ENCODE measurements at places on chromosomes 6 and 20. TPM values are rescaled to one million over a fixed set of nuclear protein-coding genes. Genes with fewer than 3 reads are reported as not detected.

Gene ARFGEF2
- 33.7 TPM for total RNA-seq

Gene BPI
- 0.27 TPM for total RNA-seq

Gene AIF1
- 1.5 TPM for total RNA-seq

Gene RREB1
- total RNA-seq = 27.5 TPM

Gene OR5V1
- total RNA-seq = not detected

Gene EGFL8
- total RNA-seq = 9.2 TPM

- no peaks in the 10 kb centered on the region for H3K27me3 ChIP-seq
- H3K4me3 ChIP-seq = no peak overlapping the region
- H3K27ac ChIP-seq = no peak overlapping the region
- H3K36me3 ChIP-seq = no peaks in the 10 kb centered on the region
Observed at GRCh38 chr20:36214684-36215256, 21.5 kb upstream of the AAR2 start.

- no peak overlapping the region for H3K27ac ChIP-seq
- H3K4me1 ChIP-seq = no peaks in the 10 kb centered on the region
- H3K36me3 ChIP-seq = no peaks in the 10 kb centered on the region
- no peak overlapping the region for H3K4me3 ChIP-seq
- no peak for DNase-seq
Observed at GRCh38 chr20:12936020-12936419, 72.8 kb upstream of the SPTLC3 start.

- H3K27ac ChIP-seq = no peak overlapping the region
- H3K4me1 ChIP-seq = no peaks in the 10 kb centered on the region
- no peak overlapping the region for H3K4me3 ChIP-seq
- no peaks in the 10 kb centered on the region for H3K27me3 ChIP-seq
- DNase-seq = no peak
Observed at GRCh38 chr6:9233226-9233625, 797.9 kb upstream of the SLC35B3 start.

DNA sequence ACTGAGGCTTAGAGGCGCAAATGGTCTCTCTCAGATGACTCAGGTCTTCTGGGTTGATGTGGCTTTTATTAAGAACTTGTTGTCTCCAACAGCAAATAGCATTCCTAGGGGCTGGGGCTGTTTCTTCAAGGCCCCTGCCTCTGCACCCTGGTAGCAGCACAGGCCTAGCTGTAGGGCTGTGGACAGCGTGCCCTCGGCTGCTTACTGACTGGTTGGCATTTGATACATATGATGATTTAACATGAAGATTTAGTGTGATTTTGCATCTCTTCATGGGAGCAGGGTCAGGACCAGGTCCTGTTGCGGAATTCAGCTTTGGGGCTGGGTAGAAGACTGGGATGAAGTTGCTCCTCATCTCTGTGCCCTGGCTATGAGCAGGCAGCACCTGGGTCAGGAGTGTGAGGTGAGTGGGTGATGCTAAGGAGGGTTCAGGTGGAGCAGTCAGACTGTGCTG lies 24.3 kb upstream of the IER3 start:
- no peak overlapping the region for H3K4me3 ChIP-seq
- peaks cover 3% of the 10 kb centered on the region for H3K4me1 ChIP-seq
- H3K27ac ChIP-seq = peak overlapping the region; percentile 89

DNA sequence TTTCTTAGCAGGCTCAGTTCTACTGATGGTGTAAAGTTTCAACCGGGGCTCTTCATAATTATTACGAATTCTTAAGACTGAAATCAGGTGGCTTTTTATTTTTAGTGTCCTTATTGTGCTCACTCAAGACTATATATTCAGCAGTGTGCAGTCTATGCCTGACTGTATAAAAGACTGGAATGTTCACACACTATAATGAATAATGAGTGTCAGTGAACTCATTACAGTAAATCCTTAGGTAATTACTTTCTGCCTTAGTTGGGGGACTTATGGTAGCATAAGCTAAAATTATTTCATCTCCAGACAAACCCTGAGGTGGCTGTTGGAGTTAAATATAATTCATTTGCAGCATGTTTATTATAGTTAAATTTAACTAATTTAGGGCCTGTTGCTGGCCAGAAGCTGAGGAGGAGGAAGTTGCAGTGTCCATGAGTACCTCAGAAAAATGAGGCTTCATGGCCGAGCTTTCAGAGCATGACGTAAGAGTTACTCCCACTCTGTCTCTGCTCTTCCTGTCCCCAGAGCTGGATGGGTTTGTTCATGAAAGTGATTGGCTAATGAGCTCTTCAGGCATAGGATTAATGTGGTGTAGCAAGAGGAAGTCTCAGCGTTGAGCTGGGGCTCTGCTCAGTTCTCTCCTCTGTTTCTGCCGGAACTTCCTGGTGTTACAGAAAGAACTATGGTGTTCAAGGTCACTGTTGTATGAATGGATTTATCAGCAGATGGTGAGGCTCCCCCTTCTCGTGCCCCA lies 335.7 kb downstream of the NRN1 start:
- peak; percentile 31 for DNase-seq
- peak overlapping the region; percentile 70 for H3K27ac ChIP-seq
- H3K36me3 ChIP-seq = no peaks in the 10 kb centered on the region
- no peaks in the 10 kb centered on the region for H3K27me3 ChIP-seq

DNA sequence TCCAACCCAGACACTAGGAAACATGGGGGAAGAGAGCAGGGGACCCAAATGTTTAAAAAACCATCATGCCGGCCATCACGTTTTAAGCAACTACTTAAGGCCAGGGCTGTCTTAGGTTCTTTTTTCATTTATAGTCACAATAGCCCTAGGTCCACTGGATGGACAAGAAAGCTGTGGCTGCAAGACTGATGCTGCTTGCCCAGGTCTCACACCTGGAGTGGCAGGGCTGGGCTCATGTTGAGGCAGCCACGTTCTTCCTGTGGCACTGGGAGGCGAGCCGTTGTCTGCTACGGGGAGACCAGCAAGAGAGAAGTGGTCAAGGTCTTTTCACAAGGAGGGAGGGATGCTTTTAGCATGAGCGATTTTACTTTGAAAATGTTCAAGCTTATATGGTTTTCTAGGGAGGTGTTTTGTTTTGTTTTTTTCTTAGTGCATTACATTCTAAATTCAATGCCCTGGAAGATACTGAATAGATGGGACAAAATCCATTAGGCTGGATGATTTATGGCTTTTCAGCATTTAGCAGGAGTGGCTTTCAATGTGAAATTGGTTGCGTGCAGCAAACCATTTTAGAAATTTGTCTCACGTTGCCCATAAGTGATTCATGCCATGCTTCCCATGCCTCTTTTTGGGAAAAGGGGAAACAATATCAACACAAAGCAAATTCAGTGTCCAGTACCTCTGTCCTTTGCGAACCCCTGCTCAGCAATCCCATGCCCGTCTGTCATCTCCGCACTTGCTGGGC lies 106.6 kb upstream of the SNX9 start:
- no peak overlapping the region for H3K4me3 ChIP-seq
- no peaks in the 10 kb centered on the region for H3K27me3 ChIP-seq

- no peak for DNase-seq
- H3K36me3 ChIP-seq = no peaks in the 10 kb centered on the region
- no peaks in the 10 kb centered on the region for H3K4me1 ChIP-seq
- H3K27me3 ChIP-seq = no peaks in the 10 kb centered on the region
Observed at GRCh38 chr20:34155836-34156235, 43.8 kb upstream of the EIF2S2 start.

GRCh38 chr20:10537850-10538480 lies 102.9 kb downstream of the SLX4IP start:
- no peak overlapping the region for H3K4me3 ChIP-seq
- H3K27ac ChIP-seq = no peak overlapping the region
- no peaks in the 10 kb centered on the region for H3K4me1 ChIP-seq
- H3K27me3 ChIP-seq = no peaks in the 10 kb centered on the region
- DNase-seq = no peak

DNA sequence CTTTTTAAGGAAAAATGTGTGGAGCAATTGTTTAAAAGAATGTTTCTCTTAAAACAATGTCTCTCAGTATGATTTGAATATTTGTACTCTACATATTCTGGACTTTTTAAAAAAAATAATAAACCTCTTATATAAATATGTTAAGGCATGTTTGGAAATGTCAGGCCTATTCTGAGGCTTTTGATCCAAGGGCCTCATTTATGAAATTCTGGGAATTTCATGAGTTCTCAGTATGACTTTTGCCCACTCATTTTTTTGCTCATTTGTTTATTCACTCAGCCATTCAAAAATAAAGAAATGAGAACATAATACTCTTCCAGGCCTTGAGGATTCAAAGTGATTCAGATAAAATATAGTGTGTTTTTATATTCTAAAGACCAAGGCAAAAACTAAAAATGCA lies 60.4 kb downstream of the DOK5 start:
- H3K4me1 ChIP-seq = no peaks in the 10 kb centered on the region
- H3K27ac ChIP-seq = no peak overlapping the region
- no peak for DNase-seq

- H3K27ac ChIP-seq = no peak overlapping the region
- no peaks in the 10 kb centered on the region for H3K27me3 ChIP-seq
- no peak overlapping the region for H3K4me3 ChIP-seq
- DNase-seq = no peak
- no peaks in the 10 kb centered on the region for H3K4me1 ChIP-seq
Observed at GRCh38 chr6:160247457-160247883, 11.2 kb downstream of the SLC22A2 start.

DNA sequence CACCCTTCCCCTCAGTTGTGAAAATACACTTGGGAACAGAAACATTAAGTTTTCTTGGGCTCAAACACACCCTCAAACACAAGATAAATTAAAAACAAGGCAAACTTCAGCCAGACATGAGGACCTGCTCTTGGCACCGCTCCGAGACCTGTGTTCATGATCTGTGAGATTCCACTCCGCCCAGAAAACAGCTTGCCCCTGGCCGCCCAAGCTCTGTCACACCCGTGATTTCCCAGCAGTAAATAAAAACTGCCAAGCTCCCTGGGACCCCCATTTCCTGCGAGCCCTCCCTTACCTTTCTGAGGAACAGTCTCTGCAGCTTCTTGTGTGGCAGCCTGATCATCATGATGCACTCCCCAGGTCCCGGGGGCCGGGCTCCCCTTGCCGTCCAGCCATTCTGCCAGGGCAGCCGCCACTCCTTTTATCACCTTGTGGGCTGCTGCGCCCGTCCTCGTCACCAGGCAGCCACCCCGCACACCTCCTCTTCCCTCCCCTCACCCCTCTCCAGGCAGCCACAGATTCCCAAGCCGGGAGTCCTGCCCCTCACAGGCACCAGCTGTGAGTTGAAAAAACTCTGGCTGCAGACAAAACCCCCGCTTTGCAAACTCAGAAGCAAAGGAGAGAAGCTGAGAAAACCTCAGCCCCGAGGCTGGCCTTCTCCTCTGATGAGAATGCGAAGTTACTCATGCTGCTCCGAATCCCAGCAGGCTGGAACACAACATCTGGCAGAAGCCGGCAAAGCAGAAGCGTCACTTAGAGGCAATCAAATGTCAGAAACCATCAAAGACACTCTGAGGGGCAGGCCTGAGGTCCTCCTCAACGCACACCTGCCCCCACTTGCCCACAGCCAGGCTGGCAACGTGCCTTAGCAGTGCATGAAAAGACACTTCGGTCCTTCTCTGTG lies 130.4 kb upstream of the RPS6KA2 start:
- no peaks in the 10 kb centered on the region for H3K27me3 ChIP-seq
- no peak overlapping the region for H3K27ac ChIP-seq
- no peak for DNase-seq
- H3K36me3 ChIP-seq = no peaks in the 10 kb centered on the region

DNA sequence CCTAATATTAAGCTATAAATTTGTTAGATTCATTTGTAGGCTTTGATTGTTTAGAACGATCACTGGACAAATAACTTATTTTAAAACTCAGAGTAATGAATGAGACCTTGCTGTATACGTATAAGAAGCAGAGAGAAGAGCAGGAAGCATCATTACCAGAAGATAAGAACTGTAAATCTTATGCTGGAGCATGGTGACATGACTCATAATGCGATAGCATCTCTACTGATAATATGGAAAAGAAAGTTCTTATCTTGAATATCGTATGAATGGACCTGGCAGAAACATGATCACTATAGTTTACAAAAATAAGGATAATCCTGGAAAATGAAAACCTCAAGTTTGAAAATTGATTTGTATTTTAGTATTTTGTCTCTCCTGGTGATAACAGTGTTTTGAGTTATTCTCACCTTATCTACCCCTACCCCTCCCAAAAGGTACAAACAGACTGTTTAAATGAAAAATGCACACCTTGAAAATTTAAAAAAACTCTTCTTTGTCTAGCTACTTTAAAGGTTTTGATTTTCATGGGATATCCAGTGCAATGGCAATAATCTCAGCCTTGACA lies 2.0 kb upstream of the ZSCAN26 start:
- H3K4me3 ChIP-seq = no peak overlapping the region
- no peaks in the 10 kb centered on the region for H3K36me3 ChIP-seq
- no peak for DNase-seq
- H3K27ac ChIP-seq = no peak overlapping the region
- no peaks in the 10 kb centered on the region for H3K4me1 ChIP-seq

DNA sequence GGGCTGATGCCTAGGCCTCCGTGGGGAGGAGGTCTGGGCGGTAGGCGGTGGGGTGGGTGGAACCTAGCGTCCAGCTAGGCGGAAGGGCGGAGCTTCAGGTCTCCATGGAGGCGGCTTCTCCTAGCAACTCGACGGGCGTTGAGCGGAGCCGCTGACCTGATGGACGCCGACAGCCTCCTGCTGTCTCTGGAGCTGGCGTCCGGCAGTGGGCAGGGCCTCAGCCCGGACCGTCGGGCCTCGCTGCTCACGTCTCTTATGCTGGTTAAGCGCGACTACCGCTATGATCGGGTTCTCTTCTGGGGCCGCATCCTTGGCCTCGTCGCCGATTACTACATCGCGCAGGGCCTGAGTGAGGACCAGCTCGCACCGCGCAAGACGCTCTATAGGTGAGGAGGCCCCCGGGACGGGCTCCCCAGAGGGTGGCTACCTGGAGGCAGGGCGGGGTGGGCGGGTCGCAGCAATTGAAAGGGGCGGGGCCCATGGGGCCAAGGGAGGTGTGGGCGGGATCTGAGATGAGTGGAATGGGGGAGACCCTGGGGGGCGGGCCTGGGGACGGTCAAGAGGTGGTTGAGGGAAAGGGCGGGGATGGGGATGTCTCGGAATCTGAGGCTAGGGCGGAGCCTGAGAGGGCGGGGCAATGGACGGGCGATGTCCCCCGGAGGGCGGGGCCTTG lies at the start of gene RSPH9:
Gene RSPH9, plus strand, starts transcription at position 97 of the 673 bp plus-strand sequence. Its CDS starts 63 bp downstream, at position 160.
- H3K36me3 ChIP-seq = no peaks in the 10 kb centered on the region
- peak; percentile 82 for DNase-seq
- peak within 1 kb of the TSS; percentile 50 for H3K4me3 ChIP-seq
- no peaks in the 10 kb centered on the region for H3K27me3 ChIP-seq
- H3K27ac ChIP-seq = peak within 1 kb of the TSS; percentile 26
- peaks cover 4% of the 10 kb centered on the region for H3K4me1 ChIP-seq

DNA sequence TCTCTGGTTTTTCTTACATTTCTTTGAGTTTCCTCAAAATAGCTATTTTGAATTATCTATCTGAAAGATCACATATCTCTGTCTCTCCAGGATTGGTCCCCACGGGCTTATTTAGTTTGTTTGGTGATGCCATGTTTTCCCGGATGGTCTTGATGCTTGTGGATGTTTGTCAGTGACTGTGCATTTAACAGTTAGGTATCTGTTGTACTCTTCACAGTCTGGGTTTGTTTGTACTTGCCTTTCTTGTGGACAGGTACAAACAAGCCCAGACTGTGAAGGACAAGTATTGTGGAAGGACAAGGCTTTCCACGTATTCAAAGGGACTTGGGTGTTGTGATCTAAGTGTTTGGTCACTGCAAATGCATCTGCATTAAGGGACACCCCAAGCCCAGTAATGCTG lies 49.9 kb upstream of the TOP1 start:
- no peaks in the 10 kb centered on the region for H3K36me3 ChIP-seq
- no peaks in the 10 kb centered on the region for H3K4me1 ChIP-seq
- H3K4me3 ChIP-seq = no peak overlapping the region
- H3K27me3 ChIP-seq = no peaks in the 10 kb centered on the region
- H3K27ac ChIP-seq = no peak overlapping the region

GRCh38 chr6:39426073-39426456 lies 103.6 kb upstream of the KCNK16 start:
- H3K4me3 ChIP-seq = no peak overlapping the region
- H3K27me3 ChIP-seq = no peaks in the 10 kb centered on the region
- H3K36me3 ChIP-seq = no peaks in the 10 kb centered on the region
- no peaks in the 10 kb centered on the region for H3K4me1 ChIP-seq
